ENCODE measurements at places on chromosomes 3 and 15.

DNA sequence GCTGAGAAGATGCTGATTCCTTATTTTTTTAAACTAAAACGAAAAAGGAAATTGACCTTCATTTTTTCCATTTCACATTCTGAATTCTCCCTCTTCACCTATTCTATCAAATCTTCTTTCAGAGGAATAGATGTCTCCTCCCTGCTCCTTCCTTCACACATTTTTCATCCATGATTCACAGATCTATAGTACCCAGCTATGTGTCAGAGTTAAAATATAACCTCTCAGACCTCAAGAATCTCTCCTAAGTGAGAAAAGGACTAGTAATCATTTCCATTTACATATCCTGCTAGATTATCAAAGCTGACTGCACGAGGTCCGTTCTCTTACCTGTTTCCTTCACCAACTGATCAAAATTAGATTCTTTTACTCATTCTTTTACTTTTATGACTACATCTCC, 1297.6 kb upstream of the ALCAM start:
- no peak for DNase-seq

DNA sequence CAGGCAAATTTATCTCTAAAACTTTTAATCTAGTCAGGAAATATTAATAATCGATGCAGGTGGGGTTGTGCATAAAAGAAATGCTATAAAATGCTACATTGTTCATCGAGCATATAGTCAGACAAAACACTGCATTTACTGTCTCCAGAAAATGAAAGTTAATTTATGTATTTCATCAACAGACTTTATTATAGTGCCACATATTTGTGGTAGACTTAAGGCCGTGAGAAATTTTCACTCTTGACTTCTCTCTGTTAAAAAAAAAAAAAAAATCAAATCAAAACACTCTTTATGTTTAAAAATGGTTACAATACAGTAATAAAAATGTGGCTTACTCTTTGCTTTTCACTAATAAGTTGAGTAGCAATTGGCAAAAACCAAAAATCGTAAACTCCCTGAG, 67.4 kb downstream of the RBMS3 start:
- DNase-seq = no peak

- no peak for DNase-seq
These were observed 35.0 kb downstream of the ACAP2 start for GRCh38 chr3:195407531-195408409.

- DNase-seq = no peak
These were observed 749.3 kb upstream of the CADM2 start for GRCh38 chr3:84209474-84209873.

DNA sequence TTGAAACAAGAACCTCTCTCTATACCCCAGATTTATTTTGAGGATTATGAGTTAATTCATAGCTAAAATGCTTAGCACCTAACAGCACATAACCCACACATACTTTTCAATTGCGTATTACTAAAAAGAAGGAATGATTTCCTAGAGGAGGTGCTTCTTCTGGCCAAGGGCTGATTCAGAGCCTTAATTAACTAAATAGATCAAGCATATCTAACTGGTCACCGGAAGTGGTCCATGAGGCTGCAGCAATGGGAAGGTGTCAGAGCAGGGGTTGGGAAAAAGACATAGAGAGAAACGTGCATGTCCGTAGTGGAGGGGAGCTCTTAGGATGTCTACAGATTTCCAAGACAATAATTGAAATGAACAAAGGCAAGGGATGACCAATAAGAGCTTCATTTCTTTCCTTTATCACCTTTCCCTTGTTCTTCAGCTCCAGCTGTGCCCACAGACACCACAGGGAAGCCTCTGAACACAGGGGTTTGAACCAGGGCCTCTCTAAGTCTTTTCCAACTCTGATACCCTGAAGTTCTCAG, 467 bp downstream of the HGD start:
- DNase-seq = no peak

GRCh38 chr15:48020166-48020565, 100.6 kb upstream of the SLC24A5 start:
- DNase-seq = no peak
